GM23248 (cell line): ENCODE measurements at places on chromosomes 1 and 21. TPM values are rescaled to one million over a fixed set of nuclear protein-coding genes. Genes with fewer than 3 reads are reported as not detected.

- DNase-seq: peak; percentile 25
These were observed 151.6 kb downstream of the DISC1 start for GRCh38 chr1:231778009-231778719.

Gene AGT
- polyA plus RNA-seq: 0.16 TPM in 1 of 2 replicates, not detected in the other

GRCh38 chr1:121586369-121587229 is 401.8 kb downstream of the SRGAP2C start:
- DNase-seq: no peak

Gene PAQR6
- 0.38 and 0.81 TPM in 2 replicates for polyA plus RNA-seq

DNA sequence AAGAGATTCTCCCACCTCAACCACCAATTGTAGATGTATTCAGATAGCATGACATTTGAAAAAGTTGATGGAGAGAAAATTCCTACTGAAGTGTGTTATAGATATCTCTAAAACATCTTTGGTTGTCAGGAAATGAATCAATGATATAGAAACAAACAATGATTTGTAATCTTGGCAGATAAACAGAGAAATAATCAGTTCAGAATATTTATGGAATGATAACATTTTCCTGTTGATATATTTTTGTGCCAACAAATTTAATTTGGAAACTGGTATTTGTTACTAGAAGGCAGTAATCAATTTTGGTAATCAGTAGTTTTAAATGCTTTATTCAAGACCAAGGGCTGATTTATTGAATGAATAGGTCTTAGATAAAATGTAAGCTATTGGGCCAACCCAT is 695.6 kb downstream of the USP25 start:
- no peak for DNase-seq

DNA sequence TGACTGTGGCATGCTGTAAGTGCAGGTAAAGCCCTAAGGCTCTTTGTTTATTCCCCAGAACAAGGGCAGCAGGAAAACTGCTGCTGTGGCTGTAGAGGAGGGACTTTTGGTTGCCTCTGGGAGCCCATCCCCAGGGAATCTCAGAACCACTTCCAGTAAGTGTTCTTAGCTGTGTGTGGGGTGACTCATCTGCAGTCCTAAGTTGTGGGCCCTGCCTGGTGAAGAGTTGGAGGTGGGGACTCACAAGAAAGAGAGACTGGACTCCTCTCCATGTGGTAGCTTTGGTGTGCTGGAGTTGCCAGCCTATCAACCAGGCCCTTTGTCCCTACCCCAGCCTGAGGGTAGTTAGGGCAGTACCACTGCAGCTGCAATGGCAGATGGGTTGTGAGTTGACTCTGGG is 24.0 kb upstream of the DENND1B start:
- DNase-seq: peak; percentile 91
